Hematopoietic multipotent progenitor cell treated with erythropoietin and hydrocortisone succinate and interleukin-3 and kit ligand, for 6 days (in vitro differentiated cells): ENCODE measurements at places on chromosomes 16 and 17.

DNA sequence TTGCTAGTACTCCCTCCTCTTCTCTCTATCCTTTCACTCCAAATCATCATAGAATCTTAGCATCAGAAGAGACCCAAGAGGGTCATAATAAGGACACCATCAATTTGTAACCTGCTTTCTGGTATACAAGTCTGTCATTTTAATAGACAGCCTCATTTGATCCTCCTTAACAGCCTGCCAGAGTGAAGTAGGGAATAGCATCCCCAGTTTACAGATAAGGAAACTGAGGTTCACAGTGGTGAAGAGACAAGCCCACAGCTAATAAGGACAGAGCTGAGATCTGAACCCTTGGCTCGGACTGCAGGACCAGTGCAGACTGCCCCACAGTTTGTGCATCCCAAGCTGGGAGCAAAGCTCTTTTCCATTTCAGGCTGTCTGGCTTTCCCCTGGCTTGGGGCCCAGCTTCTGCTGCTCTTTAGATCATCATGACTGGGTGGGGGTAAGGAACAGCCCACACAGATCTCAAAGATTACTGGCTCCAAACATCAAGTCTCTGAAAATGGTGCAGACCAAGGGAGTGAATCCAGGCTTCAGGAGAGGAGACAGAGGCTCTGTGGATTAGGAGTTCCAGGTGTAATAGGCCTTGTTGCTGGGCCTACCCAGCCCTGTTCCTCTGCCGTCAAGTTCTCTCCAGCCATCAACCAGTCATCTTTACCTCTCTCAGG is 10.3 kb upstream of the IGFBP4 start:
- peak; percentile 35 for DNase-seq

DNA sequence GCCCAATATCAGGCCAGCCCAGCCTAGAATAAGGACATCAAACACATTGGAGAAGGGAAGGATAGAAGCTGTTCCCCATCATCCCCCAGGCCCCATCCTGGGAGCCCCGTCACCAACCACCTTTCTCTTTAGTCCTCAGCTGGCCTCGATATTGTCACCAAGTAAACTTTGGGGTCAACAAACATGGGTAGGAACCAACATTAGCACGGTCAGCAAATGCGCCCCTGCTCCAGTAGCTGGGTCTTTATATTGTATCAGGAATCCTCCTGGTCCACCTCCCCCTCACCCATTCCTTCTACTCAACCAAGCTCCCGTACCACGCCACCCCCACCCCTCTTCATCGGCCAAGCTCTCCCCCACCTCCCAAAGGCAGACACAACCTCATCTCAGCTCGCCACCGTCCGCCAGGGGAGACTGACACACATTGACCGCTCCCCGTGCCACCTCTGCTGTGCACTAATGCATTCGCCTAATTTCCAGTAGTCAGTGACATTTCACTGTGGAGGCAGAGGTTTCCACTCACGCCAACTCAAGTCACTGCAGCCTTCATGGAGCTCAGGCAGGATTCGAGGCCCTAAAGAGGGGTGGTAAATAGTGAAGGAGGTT is 20.7 kb upstream of the CBX2 start:
- DNase-seq: no peak

DNA sequence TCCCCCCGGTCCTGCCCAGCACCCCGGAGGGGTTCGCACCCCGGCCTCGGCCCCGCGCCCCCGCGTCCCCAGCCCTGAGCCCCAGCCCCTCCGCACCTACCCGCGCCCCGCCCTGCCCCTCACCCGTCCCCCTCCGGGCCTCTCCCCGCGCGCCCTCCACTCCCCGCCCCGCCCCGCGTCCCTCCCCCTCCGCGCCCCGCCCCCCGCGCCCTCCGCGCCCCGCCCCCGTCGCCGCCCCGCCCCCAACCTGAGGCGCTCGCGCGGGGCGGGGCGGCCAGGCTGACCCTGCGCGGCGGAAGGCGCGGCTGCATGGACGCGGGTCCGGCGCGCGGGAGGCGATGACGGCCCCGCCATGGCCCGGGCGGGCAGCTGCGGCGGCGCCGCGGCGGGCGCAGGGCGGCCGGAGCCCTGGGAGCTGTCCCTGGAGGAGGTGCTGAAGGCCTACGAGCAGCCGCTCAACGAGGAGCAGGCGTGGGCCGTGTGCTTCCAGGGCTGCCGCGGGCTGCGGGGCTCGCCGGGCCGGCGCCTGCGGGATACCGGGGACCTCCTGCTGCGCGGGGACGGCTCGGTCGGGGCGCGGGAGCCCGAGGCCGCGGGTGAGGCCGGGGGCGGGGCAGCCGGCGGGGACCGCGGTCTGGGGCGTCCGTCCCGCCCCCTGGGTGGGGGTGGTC is at the start of gene SPIRE2:
Gene SPIRE2 (plus strand): TSS at position 277 of the 671 bp plus-strand sequence. CDS start 76 bp downstream, at position 353.
- peak; percentile 87 for DNase-seq

DNA sequence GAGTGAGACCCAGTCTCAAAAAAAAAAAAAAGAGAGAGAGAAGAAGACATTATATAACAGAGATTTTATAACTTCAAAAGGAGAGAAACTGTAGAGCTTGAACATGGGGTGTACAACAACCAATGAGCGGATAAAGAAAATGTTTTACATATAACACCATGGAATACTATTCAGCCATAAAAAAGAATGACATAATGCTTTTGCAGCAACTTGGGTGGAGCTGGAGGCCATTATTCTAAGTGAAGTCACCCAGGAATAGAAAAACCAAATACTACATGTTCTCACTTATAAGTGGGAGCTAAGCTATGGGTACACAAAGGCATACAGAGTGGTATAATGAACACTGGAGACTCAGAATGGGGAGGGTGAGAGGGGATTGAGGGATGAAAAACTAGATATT is 61.1 kb downstream of the CHD9NB start:
- DNase-seq: no peak

GRCh38 chr16:56929639-56930038 is 2.3 kb upstream of the HERPUD1 start:
- no peak for DNase-seq

DNA sequence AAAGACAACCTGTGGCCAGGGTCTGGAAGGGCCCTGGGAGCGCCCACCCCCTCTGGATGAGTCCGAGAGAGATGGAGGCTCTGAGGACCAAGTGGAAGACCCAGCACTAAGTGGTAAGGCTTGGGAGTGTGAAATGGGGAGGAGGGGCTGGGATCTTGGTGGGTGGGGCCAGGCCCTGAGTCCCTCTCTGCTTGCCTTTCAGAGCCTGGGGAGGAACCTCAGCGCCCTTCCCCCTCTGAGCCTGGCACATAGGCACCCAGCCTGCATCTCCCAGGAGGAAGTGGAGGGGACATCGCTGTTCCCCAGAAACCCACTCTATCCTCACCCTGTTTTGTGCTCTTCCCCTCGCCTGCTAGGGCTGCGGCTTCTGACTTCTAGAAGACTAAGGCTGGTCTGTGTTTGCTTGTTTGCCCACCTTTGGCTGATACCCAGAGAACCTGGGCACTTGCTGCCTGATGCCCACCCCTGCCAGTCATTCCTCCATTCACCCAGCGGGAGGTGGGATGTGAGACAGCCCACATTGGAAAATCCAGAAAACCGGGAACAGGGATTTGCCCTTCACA is 1.2 kb upstream of the STARD3 start:
- DNase-seq: no peak

- no peak for DNase-seq
Measured at GRCh38 chr17:72318131-72318530, 197.3 kb downstream of the SOX9 start.

DNA sequence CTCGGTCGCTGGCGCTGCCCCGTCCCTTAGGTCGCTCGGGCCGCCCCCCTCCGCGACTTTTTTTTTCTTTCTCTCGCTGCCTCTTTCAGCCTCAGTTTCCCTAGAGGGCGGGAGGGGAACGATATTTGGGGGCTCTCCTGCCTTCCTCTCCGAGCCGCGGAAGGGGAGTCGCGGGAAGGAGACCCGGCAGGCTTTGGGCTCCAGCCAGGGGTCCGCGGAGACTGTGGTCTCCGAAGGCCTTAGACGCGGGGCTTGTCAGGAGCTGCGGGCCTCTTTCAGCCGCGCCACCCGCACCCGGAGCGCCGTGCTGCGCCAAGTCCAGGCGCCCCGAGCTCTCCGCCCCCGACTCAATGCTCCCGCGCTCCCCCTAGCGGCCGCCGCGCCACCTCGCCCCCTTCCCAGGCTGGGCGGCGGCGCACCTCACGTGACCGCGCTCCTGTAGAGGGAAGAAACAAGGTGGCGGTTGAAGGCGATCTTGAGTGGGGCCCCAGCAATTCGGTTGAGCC is at the start of gene LRRC37B:
Gene LRRC37B (plus strand): TSS at position 427 of the 506 bp plus-strand sequence. CDS start 14,010 bp downstream, outside the sequence.
- DNase-seq: peak; percentile 91

DNA sequence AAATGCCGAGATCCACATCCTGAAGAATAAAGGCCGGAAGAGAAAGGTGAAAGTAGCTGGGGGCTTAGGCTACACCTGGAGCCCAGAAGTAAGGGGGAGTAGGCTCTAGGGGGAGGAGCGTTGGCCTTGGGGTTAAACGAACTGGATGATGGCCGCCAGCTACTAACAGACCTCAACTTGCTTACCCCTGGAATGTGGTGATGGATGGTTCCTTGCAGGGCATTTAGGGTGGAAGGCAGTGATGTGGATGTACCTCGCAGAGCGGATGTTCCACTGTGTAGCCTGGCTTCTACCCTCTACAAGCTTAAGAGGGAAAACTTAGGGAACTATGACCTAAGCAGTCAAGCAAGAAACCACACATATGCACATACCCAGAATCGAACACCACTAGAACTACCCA is 2.3 kb upstream of the MAZ start:
- DNase-seq: no peak

DNA sequence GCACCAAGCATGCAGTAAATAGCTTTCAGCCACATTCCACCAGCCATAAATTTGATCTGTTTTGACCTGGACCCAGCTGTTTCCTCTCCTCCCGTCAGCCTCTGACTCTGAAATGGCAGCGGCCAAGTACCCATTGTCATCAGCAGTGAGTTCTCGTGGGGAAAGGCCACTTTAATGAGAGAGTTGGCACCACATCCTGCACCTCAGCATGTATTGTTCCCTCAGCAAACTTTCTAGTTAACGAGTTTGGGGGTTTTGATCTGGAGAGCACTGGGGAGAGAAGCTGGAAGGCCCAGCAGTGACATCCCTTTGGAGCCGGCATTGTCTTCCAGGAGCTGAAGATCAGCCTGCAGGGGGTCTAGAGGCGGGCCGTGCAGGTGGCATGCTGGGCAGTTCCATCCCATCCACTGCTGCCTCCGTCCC is 84.9 kb downstream of the RPA1 start:
- no peak for DNase-seq

DNA sequence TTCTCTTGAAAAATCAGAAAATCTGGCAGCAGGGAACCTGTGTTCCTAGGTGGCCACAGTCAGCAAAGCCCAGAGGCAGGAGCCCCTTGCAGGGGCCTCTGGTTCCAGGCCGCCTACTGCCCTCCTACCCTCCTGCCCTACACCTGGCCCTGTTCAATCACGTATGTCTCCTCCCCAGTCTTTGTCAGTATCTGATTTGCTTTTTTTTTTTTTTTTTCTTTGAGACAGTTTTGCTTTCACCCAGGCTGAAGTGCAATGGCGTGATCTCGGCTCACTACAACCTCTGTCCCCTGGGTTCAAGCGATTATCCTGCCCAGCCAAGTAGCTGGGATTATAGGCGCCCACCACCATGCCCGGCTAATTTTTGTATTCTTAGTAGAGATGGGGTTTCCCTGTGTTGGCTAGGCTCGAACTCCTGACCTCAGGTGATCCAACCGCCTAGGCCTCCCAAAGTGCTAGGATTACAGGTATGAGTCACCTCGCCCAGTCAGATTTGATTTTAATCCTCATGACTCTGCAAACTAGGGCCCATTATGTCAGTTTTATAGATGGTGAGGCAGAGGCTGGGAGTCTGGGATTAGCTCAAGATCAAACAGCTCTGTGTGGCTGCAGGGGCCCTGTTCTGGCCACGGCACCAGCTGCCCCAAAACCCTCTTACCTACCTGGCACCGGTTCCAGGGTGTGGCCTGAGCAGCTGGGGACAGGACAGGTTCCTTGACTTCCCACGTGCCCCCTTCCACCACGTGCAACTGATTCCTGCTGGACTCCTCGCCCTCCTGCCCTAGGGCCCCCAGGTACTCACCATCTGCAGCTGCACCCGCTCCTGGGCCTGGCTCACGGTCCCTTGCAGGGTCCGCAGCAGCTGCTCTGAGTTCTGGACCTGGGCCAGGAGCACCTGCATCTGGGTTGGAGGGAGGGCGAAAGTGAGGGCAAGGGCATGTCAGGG is 14.7 kb downstream of the RABEP2 start:
- DNase-seq: no peak

- peak; percentile 62 for DNase-seq
Measured at GRCh38 chr17:18038149-18038850, 668 bp downstream of the ATPAF2 start.

- DNase-seq: peak; percentile 26
Measured at GRCh38 chr17:80063830-80064585, 27.6 kb downstream of the CCDC40 start.

DNA sequence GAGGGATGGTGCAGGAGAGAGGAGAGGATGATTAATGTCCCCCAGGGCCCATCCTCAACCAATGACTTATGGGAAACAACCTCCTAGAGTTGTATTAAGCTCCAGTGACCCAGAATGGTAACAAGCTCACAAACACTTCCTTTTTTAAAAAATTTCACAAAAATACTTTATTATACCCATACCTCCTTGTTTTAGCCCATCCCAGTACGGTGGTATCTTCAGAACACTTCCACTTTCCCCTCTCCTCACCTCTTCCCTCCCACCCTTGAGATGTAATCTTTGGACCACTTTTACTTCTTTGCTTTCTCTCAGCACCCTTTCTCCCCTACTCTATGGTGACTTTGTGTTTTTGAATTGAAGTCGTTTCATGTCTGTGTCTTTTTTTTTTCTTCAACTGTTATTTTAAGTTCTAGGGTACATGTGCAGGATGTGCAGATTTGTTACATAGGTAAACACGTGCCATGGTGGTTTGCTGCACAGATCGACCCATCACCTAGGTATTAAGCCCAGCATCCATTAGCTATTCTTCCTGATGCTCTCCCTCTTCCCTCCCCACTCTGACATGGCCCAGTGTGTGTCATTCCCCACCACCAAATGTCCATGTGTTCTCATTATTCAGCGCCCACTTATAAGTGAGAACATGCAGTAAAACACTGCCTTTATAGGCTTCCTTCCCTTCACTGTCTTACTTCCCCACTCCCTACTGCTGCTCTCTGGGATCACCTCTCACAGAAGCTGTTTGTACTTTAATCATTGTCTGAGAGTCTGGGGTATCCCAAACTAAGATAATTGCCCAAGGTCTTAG is 124.5 kb downstream of the PRKCB start:
- DNase-seq: no peak

GRCh38 chr17:44053125-44053872 is 13.2 kb downstream of the LSM12 start:
- peak; percentile 68 for DNase-seq

DNA sequence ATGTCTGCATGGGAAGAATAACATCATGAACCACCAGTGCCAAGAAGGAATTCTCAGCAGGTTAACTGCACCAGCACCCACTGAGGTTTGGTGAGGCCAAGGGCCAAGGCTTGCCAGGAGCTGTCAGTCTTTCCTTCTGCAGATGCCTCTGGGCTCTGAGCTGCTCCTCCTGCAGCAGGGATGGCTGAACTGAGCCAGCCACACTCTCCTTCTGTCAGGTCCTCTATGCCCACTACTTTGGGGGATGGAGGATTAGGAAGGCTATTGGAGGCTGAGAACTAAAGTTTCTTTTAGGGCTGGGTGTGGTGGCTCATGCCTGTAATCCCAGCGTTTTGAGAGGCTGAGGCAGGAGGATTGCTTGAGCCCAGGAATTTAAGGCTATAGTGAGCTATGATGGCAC is 71.6 kb downstream of the PLXDC1 start:
- no peak for DNase-seq

GRCh38 chr16:15652293-15653001 is 2.4 kb downstream of the NDE1 start:
- DNase-seq: no peak

- DNase-seq: no peak
Measured at GRCh38 chr16:49567950-49568349, 194.3 kb downstream of the C16orf78 start.
